CD8-positive, alpha-beta memory T cell (primary cell): ENCODE measurements at places on chromosomes 4 and X. TPM values are rescaled to one million over a fixed set of nuclear protein-coding genes. Genes with fewer than 3 reads are reported as not detected.

Gene NSUN7
- not detected for total RNA-seq

Gene ZNF711
- 0.11 TPM for total RNA-seq

Gene RTL5
- 1.0 TPM for total RNA-seq

GRCh38 chr4:56879996-56880395 lies 27.7 kb upstream of the REST start:
- no peak for DNase-seq

DNA sequence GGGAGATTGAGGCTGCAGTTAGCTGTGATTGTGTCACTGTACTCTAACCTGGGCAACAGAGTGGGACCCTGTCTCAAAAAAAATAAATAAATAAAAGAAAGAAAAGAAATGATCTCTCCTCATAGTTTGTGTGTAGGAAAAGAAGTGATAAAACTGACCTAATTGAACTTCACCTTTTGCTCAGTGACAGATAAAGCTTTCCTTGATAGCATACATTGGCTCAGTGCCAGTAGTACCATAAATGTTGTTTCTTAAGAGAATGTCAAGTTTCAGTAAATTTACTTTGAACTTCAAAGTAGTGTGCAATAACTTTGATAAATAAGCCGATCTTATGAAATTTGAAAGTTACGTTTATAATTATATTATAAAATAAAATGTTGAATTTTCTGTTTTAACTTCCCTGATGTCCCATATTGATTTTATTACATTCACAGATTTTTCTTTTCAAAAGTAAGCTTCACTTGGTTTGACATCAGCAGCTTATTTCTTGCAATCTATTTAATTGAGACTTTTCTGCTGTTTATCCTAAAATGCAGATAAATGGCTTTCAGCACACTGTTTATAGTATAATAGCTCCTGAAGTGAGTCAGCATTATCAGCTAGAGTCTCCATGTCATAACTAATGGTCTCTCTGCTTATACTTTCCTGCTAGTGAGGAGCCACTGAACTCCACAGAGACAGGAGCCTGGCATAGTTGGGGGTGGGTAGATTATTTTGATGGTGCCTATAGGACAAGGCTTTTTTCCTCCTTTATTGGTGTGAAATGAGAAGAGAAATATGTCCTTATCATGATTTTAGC lies 330.1 kb downstream of the BMPR1B start:
- no peak for DNase-seq

- DNase-seq: no peak
These were observed 1.0 kb upstream of the RELL1 start for GRCh38 chr4:37687194-37687562.
